Globus pallidus (tissue), 1 donor: ENCODE measurements at places on chromosomes 13 and 19.

DNA sequence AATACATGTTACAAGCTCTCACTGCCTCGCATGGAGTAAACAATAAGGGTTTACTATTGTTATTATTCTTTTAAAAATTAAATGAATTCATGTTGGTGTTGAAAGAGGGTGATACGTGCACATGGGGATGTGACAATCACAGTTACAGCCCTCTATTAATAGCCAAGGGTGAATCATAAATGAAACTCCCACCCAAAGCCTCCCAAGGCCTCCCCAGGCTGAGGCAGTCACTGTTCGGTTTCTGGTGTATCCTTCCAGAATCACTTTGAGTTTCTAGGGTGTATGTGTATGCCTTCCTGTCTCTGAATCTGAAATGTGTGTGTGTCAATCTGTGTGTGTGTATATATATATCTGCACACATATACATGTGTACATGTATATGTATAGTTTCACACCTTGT is 73.4 kb downstream of the AKAP11 start:
- no peak for DNase-seq

GRCh38 chr19:35592226-35592625 is 6.3 kb downstream of the PMIS2 start:
- peak; percentile 5 for DNase-seq

DNA sequence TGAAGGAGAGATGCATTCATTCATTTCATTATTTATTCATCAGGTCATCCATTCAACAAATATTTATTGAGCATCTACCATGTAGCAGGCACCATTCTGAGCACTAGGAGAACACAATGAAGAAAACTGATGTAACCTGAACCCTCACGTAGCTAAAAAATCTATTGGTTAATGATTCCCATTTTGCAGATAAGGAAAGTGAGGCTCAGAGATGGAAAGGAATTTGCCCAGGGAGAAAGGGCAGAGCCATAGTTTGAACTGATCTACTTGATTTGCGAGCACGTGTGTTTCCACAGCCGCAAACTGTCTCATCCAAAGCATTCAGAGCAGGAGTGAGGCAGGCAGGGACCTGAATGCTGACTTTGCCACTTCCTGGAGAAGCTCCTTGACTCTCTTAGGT is 2.7 kb downstream of the KLK8 start:
- DNase-seq, result no peak

DNA sequence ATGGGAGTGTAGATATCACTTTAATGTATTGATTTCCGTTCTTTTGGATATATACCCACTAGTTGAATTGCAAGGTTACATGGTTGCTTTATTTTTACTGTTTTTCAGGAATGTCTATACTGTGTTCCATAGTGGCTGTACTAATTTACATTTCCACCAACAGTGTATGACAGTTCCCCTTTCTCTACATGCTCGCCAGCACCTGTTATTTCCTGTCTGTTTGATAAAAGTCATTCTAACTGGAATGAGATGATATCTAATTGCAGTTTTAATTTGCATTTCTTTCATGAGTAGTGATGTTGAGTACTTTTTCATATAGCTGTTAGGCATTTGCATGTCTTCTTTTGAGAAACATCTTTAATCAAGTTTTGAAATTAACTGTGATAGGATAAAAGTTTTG is 818.6 kb downstream of the SLITRK6 start:
- DNase-seq, result no peak
